ENCODE measurements at places on chromosomes 11 and 22. TPM values are rescaled to one million over a fixed set of nuclear protein-coding genes. Genes with fewer than 3 reads are reported as not detected.

DNA sequence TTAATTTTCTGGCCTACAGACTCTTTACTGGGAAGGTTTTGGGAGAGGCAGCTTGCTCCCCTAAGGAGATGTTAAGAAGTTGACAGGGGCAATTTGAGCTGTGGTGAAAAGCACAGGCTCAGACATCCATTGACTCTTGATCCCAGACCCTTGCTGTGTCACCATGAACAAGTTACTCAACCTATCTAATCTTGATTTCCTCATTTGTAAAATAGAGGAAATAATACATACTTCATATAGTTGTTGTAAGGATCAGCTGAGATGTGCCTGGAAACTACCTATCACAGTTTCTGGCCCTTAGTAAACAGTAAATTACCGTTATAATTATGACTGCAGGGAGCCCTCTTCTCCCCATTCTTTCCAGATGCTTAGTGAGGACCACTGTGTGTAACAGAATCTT is 16.6 kb upstream of the SCGB1D4 start:
- DNase-seq: no peak

DNA sequence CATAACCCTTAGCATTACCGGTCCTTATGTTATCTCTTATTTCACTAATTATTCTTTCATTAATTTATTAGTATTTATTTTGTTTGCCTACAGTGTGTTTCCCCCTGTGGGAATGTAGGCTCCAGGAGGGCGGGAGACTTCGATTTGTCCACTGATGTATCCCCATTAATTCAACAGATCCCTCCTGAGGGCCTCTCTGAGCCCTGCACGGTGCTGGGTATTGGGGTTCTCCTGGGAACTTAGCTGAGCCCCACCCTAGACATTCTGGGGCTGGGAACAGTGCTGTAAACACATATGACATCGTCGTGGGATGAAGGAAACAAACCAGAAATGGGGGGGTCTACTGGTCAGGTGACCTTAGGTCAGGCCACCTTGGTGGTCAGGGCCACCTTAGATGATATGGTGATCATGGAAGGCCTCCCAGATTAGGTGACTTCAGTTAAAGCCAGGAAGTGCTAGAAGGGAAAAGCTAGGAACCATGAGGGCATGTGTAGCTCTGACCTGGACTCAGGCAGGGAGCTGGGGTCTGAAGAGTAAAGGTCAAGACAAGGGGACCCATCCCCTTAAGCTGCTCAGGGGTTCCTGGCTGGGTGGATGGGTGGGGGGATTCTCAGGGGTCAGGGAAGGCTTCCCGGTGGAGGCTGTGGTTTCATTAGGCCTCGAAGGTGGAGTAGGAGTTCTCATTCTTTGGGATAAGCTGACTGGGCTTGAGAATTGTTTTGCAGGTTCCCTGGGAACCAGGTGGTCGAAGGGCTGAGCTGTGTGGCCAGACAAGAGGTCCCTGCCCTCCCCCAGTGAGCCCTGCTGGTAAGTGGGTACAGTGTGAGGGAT is 1.0 kb downstream of the PHETA2 start:
- DNase-seq: peak; percentile 37

DNA sequence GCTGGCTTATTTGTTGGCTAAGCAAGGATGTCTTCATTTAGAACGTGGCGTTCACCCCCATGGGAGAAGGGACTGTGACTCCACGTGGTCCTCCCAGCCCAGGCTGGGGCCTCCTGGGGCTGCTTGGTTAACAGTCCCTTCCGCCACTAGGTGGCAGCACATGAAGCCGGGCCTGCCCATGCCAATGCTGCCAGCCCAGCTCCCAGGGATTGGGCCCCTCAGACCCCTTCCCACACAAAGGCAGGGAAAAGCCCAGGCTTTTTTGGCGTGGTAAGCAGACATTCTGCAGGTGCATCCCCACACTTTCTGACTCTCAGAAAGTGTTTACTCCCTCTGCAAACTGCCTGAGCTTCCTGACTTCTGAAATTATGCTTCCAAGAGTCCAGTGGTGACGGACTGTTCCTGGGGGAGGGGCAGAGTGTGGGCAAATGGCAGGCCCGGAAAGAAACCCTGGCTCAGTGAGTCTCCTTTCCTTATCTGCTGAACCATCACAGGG is 3.1 kb downstream of the CBX6 start:
- peak; percentile 83 for DNase-seq

- DNase-seq: no peak
These were observed 88.0 kb downstream of the ZNF280B start for GRCh38 chr22:22420580-22420979.

DNA sequence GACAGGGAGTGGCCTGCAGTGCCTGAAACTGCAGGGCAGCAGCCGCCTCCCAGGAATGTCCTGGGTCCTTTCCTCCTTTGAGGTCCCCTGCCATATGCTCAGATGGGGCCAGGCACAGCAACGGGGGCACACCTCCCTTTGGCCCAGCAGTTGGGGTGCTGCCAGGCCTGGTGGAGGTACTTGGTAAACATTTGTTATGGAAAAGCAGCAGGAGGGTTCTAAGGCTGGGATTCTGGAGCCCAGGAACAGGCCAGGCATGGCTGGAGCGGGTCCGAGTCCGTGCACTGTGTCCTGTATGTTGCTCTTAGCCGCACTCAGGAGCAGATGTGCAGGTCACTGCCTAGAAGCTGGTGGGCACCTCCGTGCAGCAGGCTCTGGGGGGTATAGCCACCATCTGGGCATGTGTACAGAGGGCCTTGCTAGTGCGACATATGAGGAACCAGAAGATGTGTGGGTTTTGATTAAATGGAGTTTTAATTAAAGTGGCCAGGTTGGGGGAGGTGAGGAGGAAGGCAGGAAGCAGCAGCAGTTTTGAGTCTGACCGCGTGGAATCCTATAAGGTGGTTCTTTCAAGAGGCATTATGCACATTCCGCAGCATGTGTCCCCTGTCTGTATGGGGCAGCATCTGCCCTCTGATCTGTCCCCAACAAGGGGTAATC is 1.5 kb downstream of the ADORA2A start:
- DNase-seq: no peak

- peak; percentile 4 for DNase-seq
These were observed 127.5 kb upstream of the SERPIND1 start for GRCh38 chr22:20646415-20646814.

The DERL3 gene
- total RNA-seq: 11.4 TPM

The CARD10 gene
- total RNA-seq: 14.9 TPM

Measured in ureter (tissue), 1 donor.